ENCODE measurements at places on chromosomes 3 and 15. TPM values are rescaled to one million over a fixed set of nuclear protein-coding genes. Genes with fewer than 3 reads are reported as not detected.

AGBL1 gene
- total RNA-seq = 29.7 TPM

SEMA6D gene
- 2.3 TPM for total RNA-seq

KIF23 gene
- total RNA-seq = not detected

CDC25A gene
- 0.73 TPM for total RNA-seq

ZBTB47 gene
- 189 TPM for total RNA-seq

UQCC5 gene
- total RNA-seq = 26.1 TPM

ACAD11 gene
- total RNA-seq = 2.2 TPM

TJP1 gene
- total RNA-seq = 33.2 TPM

BFSP2 gene
- not detected for total RNA-seq

SLC12A8 gene
- total RNA-seq = not detected

EDEM1 gene
- total RNA-seq = 12.0 TPM

ABHD6 gene
- 7.7 TPM for total RNA-seq

HTR3E gene
- not detected for total RNA-seq

ADAMTS17 gene
- total RNA-seq = 5.0 TPM

GOLGA8R gene
- 1.0 TPM for total RNA-seq
